ENCODE measurements at places on chromosomes 2 and 18.

- peak; percentile 57 for DNase-seq
These were observed 468 bp upstream of the SATB2 start for GRCh38 chr2:199458009-199458805.

DNA sequence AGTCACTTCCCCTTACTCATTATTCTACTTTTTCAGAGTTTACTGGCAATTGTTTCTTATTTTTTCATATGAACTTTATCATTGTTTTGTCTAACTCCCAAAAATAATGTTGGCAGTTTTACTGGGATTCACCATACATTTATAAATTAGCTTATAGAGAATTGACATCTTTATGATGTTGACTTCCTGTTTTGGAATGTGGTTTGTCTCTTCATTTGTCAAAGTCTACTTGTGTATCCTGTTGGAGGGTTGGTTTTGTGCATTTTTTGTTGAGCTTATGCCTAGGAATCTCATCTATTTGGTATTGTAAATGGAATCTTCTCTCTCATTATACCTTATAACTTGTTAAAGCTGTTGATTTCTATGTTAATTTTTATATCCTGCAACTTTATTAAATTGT is 16.4 kb downstream of the EPC2 start:
- DNase-seq: no peak

- no peak for DNase-seq
These were observed 38.5 kb downstream of the AGAP1 start for GRCh38 chr2:235532307-235532706.

DNA sequence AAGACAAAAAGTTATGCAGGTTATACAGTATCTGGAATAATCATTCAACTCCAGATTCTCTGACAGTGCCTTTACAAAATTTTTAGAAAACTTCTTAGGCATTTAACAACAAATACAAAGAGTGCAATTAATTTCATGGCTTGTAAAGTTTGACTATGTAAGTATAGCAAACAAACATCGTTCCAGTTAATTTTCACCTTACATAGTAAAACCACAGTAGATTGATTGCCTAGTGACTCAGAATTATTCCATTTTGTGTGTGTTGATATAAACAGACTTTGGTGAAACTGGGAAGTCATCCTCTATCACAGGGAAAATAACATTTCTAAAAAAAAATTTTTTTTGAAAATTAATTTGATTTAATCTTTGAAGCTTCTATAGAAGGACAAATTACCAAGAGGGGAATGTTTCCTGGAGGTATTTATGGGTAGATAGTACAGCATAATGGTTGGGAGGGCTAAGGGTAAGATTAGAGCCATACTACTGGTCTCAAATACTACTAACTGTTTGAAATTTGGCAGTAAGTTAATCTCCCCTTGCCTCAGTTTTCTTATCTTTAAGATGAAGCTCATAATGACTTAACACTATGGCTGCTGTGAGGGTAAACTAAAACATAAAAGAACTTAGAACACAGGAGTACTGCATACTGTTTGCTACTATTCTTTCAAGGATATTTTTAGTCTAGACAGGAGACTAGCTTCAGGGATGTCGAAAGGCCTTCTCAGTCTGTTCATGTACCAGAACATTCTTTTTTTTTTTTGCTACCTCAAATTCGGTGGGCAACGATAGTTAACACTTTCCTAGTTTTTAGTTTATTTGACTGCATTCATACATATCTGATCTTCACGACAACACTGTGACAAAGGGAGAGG is 19.6 kb downstream of the NDUFAF7 start:
- no peak for DNase-seq

GRCh38 chr2:98558852-98559530 is 49.3 kb downstream of the COA5 start:
- DNase-seq: no peak

DNA sequence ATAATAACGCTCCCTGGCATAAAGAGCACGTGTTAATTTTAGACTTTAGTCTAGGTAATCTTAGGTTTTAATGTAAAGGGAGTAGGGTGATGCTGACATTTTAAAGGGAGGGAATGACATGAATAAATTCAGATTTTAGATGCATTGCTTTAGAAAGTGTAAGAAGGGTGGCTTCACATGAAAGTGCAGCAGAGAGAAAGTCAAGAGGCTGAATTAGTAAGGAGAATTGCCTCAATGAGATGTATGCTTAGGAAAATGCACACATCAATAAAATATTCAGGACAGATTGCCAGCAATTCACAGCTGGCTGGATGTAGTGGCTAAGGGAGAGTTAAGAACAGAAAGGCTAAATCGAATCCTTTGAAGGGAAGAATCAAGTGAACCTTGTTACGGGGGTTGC is 165.5 kb upstream of the CDH19 start:
- DNase-seq: no peak

- no peak for DNase-seq
These were observed 110.2 kb upstream of the UNC80 start for GRCh38 chr2:209661286-209661894.

DNA sequence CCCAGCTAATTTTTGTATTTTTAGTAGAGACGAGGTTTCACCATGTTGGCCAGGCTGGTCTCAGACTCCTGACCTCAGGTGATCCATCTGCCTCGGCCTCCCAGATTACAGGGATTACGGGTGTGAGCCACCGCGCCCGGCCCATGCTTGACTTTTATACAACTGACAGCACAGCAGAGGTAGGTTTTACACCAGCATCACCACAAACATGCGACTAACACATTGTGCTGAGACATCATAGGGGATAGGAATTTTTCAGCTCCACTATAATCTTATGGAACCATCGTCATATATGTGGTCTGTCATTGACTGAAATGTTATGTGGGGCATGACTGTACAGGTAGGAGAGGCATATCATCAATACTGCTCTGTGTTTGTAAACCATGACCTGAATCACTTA is 122.1 kb downstream of the THADA start:
- no peak for DNase-seq

GRCh38 chr2:162734866-162735265 is 103.7 kb downstream of the KCNH7 start:
- DNase-seq: no peak

GRCh38 chr18:62485684-62486083 is 37.1 kb upstream of the ZCCHC2 start:
- peak; percentile 86 for DNase-seq

DNA sequence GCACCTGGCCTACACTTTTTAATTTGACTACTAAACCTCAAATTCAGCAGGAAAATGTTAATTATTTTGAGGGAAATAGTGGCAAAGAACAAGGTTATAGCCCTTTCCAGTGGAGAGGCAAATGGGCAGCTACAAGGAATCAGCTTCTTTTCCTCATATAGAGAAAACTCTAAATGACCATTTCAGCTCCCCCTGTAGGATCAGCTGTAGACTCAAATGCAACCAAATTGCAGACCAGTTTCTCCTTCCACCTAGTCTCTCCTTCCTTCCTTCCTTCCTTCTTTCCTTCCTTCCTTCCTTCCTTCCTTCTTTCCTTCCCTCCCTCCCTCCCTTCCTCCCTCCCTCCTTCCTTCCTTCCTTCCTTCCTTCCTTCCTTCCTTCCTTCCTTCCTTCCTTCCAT is 158.2 kb downstream of the ZEB2 start:
- DNase-seq: no peak

- peak; percentile 97 for DNase-seq
These were observed 568.4 kb downstream of the TNS1 start for GRCh38 chr2:217434180-217434975.

- DNase-seq: peak; percentile 29
These were observed 705 bp upstream of the TEX261 start for GRCh38 chr2:70995426-70995729.

DNA sequence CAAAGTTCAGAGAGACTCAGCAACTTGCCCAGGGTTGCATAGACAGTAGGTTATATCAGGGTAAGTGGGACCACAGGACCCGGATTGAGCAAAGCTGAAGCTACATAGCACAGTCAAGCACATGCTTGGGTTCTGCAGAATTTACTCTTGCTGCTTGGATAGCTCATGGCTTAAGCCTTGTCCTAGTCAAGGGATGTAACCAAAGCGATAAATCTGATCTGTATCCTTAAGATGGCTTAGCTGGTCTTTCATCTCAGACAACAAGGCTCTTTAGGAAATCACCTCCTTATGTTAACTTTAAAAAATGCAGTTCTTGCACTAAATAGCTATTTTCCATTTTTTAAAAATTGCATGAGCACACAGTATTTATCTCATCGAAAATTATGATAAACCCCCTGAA is 158.5 kb downstream of the LPIN1 start:
- DNase-seq: no peak

DNA sequence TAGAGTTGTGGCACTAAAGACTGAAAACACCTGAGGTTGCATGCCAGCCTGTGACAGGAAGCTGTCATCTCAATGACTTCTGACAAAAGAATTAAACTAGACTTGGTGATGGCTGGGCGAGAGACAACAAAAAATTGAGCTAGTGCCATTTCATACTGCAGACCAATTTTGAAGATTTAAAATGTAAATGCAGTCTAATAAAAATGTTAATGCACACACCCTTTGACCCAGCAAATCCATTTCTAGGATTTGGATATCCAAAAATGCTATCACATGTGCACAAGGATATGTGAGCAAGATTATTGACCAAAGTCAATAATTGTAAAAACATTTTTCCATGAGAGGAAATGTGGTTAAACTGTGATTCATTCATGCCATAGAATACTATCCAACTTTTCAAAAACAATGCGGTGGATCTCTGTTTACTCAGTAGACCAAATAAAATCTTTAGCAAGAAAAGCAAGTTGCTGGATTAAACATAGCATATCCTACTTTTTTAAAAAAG is 5.6 kb downstream of the FBXO36 start:
- DNase-seq: peak; percentile 34

- DNase-seq: no peak
These were observed 149.1 kb downstream of the UBR3 start for GRCh38 chr2:169976335-169976851.

GRCh38 chr2:238895891-238896600 is 48.2 kb downstream of the TWIST2 start:
- DNase-seq: peak; percentile 89

DNA sequence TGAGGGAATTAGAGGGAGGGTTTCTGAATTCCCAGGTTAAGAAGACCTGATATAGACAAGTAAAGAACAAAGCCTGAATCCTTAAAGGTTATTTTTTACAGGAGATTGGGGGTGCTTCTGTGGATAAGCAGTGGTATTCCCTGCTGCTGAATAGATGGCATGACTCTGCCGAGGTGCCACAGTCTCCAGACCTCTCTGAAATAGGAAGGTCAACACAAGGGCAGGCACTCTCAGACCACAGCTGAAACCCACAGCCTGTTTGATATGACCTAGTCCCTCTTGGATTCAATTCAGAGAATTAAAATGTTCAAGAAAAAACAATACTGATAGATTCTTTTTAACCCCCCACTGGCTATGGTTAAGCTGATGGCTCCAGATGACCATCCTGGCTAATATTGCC is 259.3 kb downstream of the PTGR3 start:
- DNase-seq: no peak

DNA sequence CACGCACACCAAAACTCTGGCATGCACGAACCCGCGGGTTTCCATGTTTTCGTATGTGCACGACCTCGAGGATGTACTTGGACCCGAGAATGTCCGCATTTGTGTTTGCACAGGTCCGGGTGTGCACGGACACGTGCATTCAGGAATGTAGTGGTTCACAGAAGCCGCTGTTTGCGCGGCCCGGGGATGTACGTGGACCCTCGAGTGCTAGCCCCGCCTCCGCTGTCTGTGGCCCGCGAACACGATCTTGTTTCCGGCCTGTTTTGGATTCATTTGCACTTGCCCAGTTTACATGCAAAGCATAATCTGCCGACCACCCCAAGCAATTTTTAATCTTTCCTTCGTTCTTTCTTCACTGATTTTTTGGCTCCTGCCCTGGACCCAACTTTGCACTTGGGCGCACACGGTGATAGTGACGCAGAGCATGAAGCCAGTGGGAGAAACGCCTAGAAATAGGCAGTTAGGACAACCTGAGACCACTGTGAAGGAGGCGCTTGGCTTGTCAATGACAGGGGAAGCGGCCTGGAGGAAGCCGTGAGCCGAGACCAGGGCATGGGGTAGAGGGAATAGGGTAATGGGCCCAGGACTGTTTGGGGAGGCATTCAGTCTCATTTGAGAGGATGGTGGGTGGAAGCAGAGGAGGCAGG is 45.4 kb upstream of the PTMA start:
- no peak for DNase-seq

DNA sequence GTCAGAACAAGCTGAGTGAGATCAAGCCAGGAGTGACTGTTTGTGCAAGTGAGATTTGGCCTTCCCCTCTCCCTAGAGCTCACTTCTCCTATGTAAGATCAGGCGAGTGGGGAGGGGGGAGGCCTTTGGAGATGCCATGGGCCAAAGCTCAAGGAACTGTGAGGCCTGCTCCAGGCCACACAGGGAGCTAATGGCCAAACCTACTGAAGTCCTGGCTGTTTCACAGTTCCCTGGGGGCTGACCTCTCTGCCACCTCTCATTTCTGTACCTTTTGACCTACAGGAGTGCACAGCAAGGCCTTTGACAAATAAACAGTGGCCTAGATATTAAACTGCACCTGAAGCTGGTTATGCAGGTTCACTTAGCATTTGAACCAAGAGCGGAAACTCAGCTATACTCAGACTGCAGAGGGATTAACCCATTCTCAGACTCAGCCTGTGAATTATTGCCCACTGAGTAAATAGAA is 235.0 kb upstream of the NT5C1B start:
- DNase-seq: no peak

- DNase-seq: no peak
These were observed 432.0 kb upstream of the FAM98A start for GRCh38 chr2:34031097-34031496.
